NCI-H1105 (cell line): ENCODE measurements at places on chromosomes 16 and 17.
A peak's percentile ranks its signal among the peaks of the same experiment; 100 is the strongest.

DNA sequence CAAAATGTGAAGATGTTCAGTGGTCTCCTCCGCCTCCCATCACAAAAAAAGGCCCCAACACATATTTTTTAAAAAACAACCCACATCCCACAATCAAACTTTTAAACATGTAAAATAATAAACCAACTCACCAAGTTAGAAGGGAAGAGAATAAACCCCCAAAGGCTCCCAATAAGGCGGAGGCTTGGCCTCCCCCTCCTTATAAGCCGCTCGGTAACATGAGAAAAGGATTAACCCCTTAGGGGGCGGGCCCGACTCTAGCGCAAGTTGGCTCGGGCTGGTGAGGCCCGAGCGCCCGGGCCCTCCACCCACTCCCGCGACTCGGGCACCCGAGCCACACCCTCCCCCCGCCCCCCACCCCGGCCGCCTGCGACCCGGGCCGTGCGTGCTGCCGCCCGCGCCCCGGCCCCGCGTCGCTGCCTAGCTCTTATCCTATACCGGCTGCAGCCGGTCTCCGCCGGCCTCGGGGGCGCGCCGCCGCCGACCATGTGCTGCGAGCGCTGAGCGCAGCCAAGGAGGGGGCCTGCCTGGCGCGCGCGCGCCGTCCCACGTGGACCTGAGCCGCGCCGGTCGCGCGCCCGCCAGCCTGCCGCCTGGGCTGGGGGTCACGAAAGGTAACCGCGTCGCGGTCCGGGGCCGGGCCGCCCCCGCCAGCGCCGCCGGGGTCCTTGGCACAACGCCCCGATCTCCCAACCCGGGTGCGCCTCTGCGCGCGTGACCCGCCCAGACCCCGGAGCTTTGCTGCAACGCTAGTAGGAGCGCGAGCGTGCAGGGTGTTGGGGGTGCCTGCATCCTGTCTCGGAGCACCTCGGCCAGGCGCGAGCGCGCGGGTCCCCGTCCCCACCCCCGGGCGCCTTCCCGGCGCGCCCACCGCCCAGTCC is at the start of the genes ARSG and SLC16A6:
ARSG (plus strand) TSS at position 541 of the 881 bp plus-strand sequence. CDS start 15,999 bp downstream, outside the sequence.
SLC16A6 (minus strand) TSS at position 173 of the 881 bp plus-strand sequence. CDS start 12,807 bp downstream, outside the sequence.
- peak; percentile 50 for DNase-seq

DNA sequence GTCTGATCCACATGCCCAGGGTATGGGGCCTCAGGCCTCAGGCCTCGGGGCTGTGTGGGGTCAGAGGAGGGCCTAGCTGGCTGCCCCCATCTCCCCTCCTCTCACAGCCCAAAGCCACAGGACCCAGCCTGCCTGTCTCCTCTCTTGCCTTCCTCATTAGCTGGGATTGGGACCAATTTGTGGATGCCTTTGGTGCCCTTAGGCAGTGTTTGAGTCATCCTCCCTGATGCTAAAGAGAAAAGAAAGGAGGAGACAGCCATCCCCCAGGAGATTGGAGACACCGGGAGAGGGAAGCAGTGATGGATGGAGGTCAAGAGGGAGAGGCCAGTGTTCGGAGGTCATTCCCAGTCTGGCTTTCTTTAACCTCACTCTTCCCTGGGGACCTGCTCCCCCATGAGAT is 23.3 kb upstream of the NOG start:
- no peak for DNase-seq

DNA sequence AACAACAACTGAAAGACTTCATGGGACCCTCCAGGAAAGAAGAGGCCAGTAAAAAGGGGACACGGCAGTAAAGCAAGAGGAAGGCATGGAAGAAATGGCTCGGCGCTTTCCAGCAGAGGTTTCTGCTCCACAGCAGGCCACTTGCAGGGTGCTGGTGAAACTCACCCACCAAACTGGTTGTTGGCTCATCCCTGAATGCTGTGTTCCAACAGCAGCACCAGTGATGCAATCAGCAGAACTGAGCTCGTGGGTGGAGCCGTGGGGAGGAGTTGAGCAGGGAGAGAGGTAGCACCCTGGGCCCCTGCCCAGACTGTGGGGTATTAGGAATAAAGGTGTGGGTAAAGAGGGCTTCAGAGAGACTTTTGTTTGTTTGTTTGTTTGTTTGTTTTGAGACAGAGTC is 62.8 kb upstream of the ADCY9 start:
- DNase-seq: no peak

DNA sequence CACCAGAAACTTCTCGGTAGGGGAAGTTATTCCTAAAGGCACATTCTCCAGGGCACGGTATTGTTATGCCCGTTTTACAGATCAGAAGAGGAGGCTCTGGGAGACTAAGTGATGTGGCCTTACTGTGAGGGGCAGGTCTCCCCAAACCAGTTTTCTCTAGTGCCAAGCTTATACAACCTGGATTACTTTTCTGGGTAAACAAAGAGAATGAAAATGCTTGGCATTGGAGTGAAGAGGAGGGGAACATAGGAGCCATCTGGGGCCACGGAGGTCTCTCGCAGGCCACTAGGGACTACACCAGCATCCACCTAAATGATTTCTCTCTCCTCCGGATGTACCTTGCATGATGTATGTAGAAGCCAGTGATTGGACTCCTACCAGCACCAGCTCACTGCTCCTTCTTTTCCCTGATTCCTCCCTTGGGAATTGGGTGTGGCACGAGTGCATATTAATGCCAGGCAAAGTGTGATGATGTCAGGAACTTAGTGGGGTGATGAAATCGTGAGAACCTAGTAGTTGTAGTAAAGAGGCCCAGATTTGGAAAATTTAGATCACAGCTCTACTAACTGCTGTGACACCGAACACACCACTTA is 674 bp downstream of the TOM1L1 start:
- peak; percentile 55 for DNase-seq

DNA sequence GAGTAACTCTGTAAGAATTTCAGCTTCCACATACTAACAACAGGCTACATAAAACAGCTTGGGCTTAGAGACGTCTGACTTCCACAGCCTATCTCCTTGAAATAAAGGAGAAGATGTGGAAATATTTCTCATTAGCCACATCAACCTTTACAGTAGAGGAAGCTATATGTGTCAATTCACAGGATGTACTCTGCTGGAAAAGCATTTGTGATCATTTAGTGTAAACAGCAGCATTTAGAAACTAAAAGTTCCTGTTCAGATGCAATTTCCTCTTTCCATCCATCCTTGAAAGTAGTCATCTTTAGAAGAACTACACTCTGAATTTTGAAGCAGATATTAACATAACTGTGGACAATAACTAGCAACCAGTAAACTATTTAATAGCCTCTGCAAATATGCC is 46.2 kb downstream of the XPO6 start:
- DNase-seq: no peak

GRCh38 chr17:17506181-17506741 is 10.1 kb upstream of the RASD1 start:
- no peak for DNase-seq

DNA sequence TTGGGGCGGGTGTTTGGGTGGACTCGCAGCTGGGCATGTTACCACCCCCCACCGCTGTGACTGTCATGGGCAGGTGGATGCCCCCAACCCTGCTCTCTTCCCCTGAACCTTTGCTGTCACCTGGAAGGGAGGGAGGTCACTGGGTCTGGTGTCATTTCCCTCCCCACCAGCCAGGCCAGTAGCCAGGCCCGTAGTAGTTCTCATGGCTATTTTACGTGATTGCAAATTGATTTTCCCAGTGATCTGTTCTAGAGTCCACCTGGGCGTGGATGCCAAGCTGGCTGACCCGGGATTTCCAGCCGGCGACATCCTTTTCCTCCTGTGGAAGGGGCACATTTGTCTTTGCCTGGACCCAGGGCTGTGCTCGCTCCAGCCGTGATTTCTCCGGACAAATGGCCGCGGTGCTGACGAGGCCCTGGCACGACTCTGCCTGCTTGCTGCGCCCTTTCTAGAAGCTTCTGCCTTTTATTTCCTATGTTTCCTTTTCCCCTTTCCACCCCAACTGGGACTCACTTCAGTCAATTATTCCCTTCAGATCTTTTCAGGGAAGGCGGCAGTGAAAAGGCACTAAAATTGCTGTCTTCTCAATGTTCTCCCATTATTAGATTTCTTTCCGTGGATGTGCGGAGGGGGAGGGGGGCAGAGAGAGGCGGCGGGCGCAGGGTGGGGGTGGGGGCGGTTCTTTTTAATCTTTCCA is 226.9 kb upstream of the CIBAR2 start:
- DNase-seq: no peak
